ENCODE measurements at places on chromosomes 16 and 17.

DNA sequence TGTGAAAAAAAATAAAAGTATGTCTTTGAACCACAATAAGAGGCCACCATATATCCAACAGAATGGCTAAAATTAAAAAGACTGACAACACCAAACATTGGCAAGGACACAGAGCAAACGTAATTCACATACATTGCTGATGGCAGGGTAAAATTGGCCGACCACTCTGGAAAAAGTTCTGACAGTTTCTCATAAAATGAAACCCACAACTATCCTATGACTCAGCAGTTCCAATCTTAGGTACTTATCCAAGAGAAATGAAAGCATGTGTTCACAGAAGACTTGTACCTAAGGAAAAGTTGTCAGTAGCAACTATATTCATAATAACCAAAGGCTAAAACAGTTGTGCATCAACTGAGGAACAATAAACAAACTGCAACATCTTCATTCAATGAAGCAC is 357.3 kb upstream of the XYLT1 start:
- no peak for DNase-seq

DNA sequence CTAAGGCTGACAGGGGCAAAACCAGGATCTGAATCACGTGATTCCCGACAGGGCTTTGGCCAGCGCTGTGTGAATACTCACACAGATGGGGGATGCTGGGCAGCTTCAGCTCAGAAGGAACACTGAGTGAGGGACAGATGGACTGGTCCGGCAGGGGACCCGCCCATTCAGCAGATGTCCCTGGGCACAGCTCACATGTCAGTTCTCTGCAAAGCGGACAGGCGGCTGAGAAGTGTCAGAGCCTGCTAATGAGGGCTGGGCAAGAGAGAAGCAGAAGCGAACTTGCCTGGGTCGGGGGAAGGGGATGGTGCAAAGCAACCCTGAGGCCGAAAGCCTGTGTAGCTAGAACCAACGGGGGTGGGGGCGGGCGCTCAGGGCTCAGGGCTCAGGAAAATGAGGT is 11.9 kb upstream of the GLIS2 start:
- no peak for DNase-seq

- DNase-seq = peak; percentile 34
Observed at GRCh38 chr16:50273888-50274325, 7.6 kb downstream of the ADCY7 start.

DNA sequence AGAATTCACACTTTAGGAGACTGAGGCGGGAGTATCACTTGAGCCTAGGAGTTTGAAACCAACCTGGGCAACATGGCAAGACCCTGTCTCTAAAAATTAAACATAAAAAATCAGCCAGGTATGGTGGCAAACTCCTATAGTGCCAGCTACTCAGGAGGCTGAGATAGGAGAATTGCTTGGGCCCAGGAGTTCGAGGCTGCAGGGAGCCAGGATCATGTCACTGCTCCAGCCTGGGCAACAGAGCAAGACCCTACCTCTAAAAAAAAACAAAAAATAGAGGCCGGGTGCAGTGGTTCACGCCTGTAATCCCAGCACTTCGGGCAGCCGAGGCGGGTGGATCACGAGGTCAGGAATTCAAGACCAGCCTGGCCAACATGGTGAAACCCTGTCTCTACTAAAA is 8.9 kb upstream of the GPT2 start:
- DNase-seq = no peak

DNA sequence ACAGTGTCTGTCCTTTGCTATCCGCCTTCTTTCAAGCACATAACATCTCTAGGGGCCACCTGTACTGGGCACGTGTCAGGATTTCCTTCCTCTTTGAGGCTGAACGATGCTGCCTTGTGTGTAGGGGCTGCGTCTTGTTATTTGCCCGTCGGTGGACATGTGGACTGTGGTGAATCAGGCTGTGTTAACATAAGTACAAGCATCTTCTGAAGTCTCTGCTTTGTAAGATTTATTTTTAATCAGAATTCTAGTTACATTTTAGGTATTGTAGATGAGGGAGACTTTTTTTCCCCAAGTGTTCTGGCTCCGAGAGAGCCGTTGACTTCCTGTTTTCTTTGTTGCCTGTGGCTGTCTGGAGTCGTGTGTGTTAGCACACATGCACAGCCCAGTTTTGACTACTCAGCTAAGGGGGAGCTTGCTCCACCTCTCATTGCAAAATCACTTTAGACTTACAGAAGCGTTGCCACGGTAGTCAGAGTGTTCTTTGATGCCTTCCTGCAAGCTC is 26.1 kb downstream of the SPG7 start:
- DNase-seq = no peak

DNA sequence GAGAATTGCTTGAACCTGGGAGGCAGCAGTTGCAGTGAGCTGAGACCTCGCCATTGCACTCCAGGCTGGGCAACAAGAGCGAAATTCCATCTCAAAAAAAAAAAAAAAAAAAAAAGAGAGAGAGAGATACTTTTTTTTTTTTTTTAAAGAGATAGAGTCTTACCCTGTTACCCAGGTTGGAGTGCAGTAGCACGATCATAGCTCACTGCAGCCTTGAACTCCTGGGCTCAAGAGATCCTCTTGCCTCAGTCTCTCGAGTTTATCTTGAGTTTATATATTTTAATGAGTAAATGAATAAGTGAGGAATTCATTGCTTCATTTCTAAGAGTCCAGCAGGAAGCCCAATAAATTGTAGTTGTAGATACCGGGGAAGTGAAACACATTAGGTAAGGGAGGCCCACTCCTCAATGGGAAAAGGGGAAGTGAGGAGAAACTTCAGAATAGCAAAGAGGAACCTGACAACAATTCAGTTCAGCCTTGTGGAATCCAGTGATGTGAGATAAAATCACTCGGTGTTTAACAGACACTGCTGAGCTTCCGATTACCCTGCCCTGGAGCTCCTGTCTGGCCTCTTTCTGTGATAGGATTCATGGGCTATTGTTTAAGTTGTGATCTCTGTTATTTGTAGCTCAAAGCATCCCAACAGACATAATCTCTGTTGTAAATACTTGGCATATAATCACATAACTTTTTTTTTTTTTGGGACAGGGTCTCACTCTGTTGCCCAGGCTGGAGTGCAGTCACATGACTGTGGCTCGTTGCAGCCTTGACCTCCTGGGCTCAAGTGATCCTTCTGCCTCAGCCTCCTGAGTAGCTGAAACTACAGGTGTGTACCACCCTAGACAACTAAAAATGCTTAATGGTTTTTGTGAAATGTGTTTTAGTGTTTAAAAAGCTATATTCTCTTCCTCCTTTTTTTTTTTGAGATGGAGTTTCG is 15.8 kb upstream of the ITGAM start:
- no peak for DNase-seq

GRCh38 chr17:17066021-17066420 is 23.8 kb downstream of the MPRIP start:
- DNase-seq = no peak

All from stimulated activated CD4-positive, alpha-beta T cell treated with anti-CD3 and anti-CD28 coated beads, Interleukin-12 subunit alpha, Interleukin-12 subunit beta, amount 100 ng/mL, for 4 hours (primary cell).